Endothelial cell (in vitro differentiated cells): ENCODE measurements at places on chromosomes 1 and 21.
A peak's percentile ranks its signal among the peaks of the same experiment; 100 is the strongest.

DNA sequence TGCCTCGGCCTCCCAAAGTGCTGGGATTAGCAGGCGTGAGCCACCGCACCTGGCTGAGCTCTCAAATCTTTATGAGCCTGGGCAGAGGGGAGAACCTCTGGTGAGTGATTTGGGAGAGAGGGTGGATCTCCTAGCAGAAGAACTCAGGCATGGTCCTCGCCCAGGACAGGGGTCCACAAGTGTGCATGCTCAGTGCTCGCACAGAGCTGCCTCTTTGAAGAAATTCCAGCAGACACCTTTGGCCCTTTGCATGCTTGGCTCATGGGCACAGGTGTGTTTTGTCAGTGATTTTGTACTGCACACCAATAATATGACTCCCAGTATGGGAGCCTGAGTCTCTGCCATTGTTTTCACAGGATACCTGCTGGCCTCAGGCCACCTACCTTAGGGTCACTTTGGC is 11.8 kb upstream of the PRAMEF12 start:
- DNase-seq: no peak
- no peak overlapping the region for H3K4me3 ChIP-seq
- H3K27ac ChIP-seq: no peak overlapping the region
- H3K27me3 ChIP-seq: peaks cover 2% of the 10 kb centered on the region
- H3K4me1 ChIP-seq: no peaks in the 10 kb centered on the region

GRCh38 chr1:248704606-248705005 is 2.0 kb upstream of the OR14I1 start:
- DNase-seq: no peak
- no peak overlapping the region for H3K27ac ChIP-seq
- H3K4me1 ChIP-seq: no peaks in the 10 kb centered on the region
- peaks cover 3% of the 10 kb centered on the region for H3K27me3 ChIP-seq
- H3K4me3 ChIP-seq: no peak overlapping the region
- H3K36me3 ChIP-seq: no peaks in the 10 kb centered on the region

DNA sequence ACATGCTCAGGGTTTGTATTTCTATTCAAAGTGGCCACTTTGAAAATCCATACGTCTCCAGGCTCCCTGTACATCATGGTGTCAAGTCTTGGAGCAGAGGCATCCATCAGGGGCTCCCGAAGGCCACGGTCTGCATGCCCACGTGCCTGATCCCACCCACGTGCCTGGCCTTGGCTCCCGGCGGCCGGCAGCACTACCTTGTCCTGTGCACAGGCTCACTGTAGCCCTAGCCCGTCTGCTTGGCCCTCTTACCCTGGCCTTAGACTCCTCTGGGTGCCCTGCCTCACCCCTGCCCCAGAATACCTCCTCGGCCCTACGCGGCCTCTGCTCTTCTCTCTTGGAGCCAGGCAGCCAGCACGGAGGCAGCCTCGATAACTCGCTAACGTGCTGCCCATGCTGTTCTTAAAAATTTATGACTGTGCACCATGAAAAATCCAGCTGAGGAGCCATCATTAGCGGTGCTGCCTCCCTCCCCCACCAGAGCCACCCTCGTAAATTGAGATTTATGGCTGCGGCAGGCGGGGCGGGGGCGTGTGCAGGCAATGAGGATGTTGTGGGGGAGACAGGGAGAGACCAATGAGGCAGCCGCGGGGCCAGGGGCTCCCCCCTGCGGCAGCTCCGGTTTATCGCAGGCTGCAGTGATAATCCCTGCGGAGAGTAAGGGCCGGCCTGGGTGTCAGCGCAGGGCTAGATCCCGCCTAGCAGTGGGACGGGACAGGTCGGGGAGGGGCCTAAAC is 24.6 kb downstream of the DMAP1 start:
- DNase-seq: peak; percentile 76
- H3K4me1 ChIP-seq: peaks cover 15% of the 10 kb centered on the region
- no peak overlapping the region for H3K4me3 ChIP-seq
- H3K36me3 ChIP-seq: peaks cover 11% of the 10 kb centered on the region
- H3K27ac ChIP-seq: no peak overlapping the region

DNA sequence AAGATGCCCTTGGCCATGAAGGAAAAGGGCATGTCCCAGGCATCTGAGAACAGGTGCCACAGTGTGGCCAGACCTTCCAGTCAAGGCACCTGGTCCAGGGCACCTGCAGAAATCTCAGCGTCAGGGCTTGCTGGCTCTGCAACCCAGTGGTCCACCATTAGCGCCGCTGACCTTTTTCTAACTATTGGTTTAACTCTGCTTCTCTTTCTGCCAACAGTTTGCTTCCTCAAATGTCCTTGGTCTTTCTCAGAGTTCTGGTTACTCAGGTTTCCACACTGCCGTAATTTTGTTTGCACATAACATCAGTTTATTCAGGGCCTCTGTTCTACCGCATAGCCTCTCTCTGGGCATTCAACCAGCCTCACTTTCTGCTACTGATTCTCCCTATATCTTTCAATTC is 16.5 kb upstream of the FYB2 start:
- H3K36me3 ChIP-seq: no peaks in the 10 kb centered on the region
- no peak overlapping the region for H3K4me3 ChIP-seq
- H3K27me3 ChIP-seq: no peaks in the 10 kb centered on the region
- no peak overlapping the region for H3K27ac ChIP-seq
- no peaks in the 10 kb centered on the region for H3K4me1 ChIP-seq

DNA sequence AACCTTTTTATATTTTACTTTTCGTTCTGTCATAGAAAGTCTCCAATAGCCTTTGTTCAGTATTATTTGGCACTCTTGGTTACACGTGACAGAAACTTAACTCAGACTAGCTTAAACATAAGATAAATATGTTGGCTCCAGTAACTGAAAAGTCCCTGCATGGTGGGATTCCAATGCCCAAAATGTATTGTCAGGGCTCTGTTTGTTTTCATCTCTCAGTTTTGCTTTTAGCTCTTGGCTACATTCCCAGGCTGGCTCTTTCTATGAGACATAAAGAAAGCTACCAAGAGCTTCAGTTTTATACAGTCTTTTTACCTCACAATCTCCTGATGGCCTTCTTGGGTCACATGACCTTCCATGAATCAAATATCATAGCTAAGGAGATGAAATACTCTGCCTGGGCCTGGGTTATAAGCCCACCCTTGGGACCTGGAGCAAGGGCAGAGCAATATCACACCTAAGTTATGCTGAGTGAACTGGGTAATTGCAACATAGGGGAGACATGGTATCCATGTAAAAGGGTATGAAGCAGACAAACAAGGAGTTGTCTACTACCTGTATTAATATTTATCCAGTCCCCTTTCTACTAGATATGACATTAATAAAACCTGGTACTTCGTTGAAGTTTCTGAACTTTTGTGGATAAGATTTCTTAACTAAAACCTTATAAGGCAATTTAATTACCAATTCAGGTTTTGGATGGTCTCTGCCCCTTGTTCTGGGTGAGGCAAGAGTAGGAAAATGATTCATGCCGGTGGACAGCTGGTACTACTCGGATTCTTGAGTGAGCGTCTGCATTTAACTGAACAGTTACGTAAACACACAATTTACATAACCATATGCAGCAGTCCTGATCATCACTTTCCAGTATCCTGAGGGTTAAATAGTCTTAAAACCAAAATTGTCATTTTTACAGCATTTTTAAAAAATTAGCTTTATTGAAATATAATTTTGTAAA is 442.3 kb downstream of the GPATCH2 start:
- DNase-seq: no peak
- no peaks in the 10 kb centered on the region for H3K27me3 ChIP-seq
- H3K36me3 ChIP-seq: no peaks in the 10 kb centered on the region
- H3K27ac ChIP-seq: no peak overlapping the region
- no peak overlapping the region for H3K4me3 ChIP-seq

DNA sequence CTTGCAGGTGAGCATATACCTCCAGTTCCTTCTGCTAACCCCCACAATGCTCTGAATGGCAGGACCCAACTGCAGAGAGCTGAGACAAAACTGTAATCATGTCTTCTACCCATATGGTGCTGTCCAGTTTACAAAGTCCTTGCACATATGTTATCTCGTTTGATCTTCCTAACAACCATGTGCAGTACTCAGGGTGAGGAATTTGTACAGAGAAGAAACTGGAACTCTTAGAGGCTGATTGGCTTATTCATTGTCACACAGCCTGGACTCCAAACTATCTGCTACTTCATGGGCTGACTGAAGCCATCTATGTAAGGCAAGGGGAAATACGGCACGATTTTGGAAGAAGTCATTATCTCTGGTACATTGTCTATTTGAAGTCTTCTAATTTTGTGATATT is 191.1 kb downstream of the TNR start:
- DNase-seq: no peak
- H3K4me1 ChIP-seq: no peaks in the 10 kb centered on the region
- H3K27me3 ChIP-seq: peaks cover under 1% of the 10 kb centered on the region
- no peak overlapping the region for H3K4me3 ChIP-seq

GRCh38 chr1:66954208-66954607 is 29.4 kb downstream of the MIER1 start:
- H3K27ac ChIP-seq: no peak overlapping the region
- H3K36me3 ChIP-seq: peaks cover 8% of the 10 kb centered on the region
- H3K4me1 ChIP-seq: no peaks in the 10 kb centered on the region
- no peaks in the 10 kb centered on the region for H3K27me3 ChIP-seq

GRCh38 chr1:97610748-97611147 is 310.1 kb downstream of the DPYD start:
- no peaks in the 10 kb centered on the region for H3K36me3 ChIP-seq
- H3K27me3 ChIP-seq: peaks cover 1% of the 10 kb centered on the region
- H3K27ac ChIP-seq: no peak overlapping the region
- H3K4me3 ChIP-seq: peak overlapping the region; percentile 1

DNA sequence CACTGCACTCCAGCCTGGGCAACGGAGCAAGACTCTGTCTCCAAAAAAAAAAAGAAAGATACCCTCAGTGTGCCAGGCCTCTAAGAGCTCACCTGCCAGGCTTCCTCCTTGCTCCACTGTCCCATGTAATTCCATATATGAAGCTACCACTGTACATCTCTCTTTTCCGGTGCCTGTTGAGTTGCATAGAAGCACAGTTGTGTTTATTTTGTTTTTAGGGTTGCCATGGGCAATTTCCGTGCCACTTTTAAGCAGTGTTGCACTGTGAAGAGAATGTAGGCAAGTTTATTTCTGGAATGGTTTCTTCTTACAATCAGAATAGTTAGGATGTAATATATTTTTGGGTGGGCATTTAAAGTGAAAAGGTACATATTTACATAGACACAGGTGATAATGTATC is 23.3 kb downstream of the MR1 start:
- no peaks in the 10 kb centered on the region for H3K27me3 ChIP-seq
- H3K36me3 ChIP-seq: no peaks in the 10 kb centered on the region
- H3K4me3 ChIP-seq: no peak overlapping the region
- no peak overlapping the region for H3K27ac ChIP-seq

DNA sequence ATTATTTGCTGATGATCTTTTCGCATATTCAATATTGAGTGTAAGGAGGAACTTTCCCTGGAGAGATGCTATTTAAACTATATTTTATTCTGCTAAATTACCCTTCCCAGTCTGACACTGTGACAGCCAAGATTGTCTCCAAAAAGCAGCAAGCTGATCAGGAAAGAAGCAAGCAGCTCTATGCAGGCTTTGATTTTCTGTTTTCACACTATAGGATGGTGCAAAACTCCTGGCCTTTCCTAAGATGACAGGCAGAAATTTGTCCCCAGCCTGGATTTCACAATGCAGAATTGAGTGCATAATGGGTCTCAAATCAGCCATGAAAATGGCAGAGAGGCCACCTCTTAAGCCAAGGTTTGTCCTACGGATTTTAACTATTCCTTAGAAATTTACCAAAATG is 1.1 kb downstream of the SGIP1 start:
- peaks cover 18% of the 10 kb centered on the region for H3K4me1 ChIP-seq
- peaks cover 2% of the 10 kb centered on the region for H3K27me3 ChIP-seq
- no peaks in the 10 kb centered on the region for H3K36me3 ChIP-seq
- H3K4me3 ChIP-seq: peak overlapping the region; percentile 96
- DNase-seq: no peak

- peaks cover 11% of the 10 kb centered on the region for H3K4me1 ChIP-seq
- H3K27ac ChIP-seq: no peak overlapping the region
- no peak overlapping the region for H3K4me3 ChIP-seq
- peaks cover 2% of the 10 kb centered on the region for H3K27me3 ChIP-seq
- H3K36me3 ChIP-seq: no peaks in the 10 kb centered on the region
- peak; percentile 49 for DNase-seq
Observed at GRCh38 chr1:209601809-209602657, 18.5 kb downstream of the CAMK1G start.

- peaks cover 2% of the 10 kb centered on the region for H3K27me3 ChIP-seq
- H3K4me1 ChIP-seq: no peaks in the 10 kb centered on the region
- no peak overlapping the region for H3K27ac ChIP-seq
- H3K4me3 ChIP-seq: peak overlapping the region; percentile 81
Observed at GRCh38 chr1:39609618-39610331, 29.7 kb downstream of the HEYL start.

- H3K36me3 ChIP-seq: no peaks in the 10 kb centered on the region
- peaks cover 46% of the 10 kb centered on the region for H3K4me1 ChIP-seq
- no peak overlapping the region for H3K4me3 ChIP-seq
- peaks cover 1% of the 10 kb centered on the region for H3K27me3 ChIP-seq
- no peak for DNase-seq
Observed at GRCh38 chr1:198174297-198174696, 17.5 kb downstream of the NEK7 start.

DNA sequence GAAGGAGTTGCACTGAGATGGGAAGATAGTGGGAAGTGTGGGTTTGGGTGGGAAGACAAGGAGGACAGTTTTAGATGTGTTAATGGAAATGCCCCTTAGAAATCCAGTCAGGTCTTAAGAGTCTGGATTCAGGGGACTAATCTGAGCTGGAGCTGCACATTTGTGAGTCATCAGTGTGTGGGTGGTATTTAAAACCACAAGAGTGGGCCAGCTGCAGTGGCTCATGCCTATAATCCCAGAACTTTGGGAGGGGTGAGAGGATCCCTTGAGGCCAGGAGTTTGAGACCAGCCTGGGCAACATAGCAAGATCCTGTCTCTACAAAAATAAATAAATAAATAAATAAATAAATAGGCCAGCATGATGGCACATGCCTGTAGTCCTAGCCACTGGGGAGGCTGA is 40.9 kb upstream of the SLC6A9 start:
- H3K27ac ChIP-seq: no peak overlapping the region
- peaks cover 12% of the 10 kb centered on the region for H3K4me1 ChIP-seq
- no peaks in the 10 kb centered on the region for H3K36me3 ChIP-seq
- no peak overlapping the region for H3K4me3 ChIP-seq
- H3K27me3 ChIP-seq: peaks cover 3% of the 10 kb centered on the region
- DNase-seq: no peak

DNA sequence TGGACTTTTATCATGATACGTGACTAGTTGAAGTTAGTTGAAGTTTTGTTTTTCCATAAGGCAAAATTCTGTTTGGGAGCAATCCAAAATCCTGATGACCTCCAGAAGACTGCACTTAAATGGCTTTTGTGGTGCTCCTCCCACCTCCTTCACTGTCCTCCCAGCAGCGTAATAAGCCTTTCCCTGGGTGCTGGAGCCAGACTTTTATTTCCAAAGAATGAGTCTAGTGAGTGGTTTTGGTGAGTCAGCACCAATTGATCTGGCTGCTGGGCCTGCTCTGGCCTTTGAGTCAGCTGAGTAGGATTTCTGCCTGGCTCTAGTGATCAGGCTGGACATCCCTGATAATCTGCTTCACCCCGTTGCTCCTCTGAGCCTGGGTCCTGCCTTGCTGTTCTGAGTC is 21.7 kb upstream of the KCND3 start:
- no peaks in the 10 kb centered on the region for H3K27me3 ChIP-seq
- no peak for DNase-seq
